ENCODE measurements at places on chromosomes 5 and 9. TPM values are rescaled to one million over a fixed set of nuclear protein-coding genes. Genes with fewer than 3 reads are reported as not detected.

Gene ANKRD20A1
- 1.8 TPM for total RNA-seq

Gene GPR150
- total RNA-seq = 0.16 TPM

Gene TTC16
- not detected for total RNA-seq

Gene AQP3
- 15.2 TPM for total RNA-seq

Gene FKTN
- 6.1 TPM for total RNA-seq

Gene FUT7
- total RNA-seq = 0.07 TPM

Gene IL4
- total RNA-seq = not detected

Gene TMEM171
- total RNA-seq = 6.8 TPM

Gene PTRH1
- 18.8 TPM for total RNA-seq

Gene OLFM1
- 8.5 TPM for total RNA-seq

Gene CCDC187
- not detected for total RNA-seq

Gene NMUR2
- 0.09 TPM for total RNA-seq

Gene SPATA6L
- 2.5 TPM for total RNA-seq

Gene PCDHA11
- 0.08 TPM for total RNA-seq
